ENCODE measurements at places on chromosomes 3 and 15. TPM values are rescaled to one million over a fixed set of nuclear protein-coding genes. Genes with fewer than 3 reads are reported as not detected.

DNA sequence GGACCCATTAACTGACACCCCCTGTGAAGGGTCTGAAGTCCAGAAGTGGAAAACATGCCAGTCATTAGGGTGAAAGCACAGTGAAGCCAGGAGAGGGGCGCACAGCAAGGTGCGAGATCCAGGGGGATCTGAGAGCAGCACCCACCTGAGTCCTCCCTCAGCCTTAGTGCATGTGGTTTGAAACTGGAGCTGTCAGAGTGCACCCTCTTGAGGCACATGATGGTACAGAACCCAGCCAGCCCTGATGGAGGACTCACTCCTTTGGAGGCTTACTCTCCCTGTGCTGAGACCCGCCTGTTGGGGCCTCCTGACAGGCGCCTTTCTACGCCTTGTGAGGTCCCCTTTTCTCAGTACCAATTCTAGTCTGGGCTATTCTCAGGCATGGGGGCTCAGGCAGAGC, 77.8 kb downstream of the IL20RB start:
- no peak for DNase-seq

DNA sequence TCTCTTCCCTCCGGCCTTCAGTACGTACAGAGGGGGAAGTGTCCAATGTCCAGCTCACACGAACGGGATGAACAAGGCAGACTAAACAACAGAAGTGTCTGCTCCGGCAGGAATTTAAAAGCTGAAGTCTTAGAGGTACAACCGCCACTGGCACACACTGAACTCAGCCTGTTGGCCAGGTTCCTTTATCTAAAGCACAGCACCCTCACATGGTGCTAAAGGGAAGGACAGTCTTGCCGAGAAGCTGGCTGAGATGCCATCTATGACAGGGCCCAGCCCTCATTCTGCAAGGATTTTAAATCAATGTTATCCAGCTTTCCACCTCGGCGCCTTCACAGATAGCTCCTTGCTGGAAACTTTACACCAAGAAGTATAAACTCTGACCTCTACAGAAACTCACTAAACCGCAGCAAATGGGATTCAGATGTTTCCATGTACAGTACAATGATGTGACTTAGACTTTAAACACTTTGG, 2.8 kb downstream of the ADAMTS17 start:
- DNase-seq: no peak

GRCh38 chr3:194640829-194641228, 7.6 kb upstream of the TMEM44 start:
- DNase-seq: no peak

GRCh38 chr15:95325763-95326404, 1004.6 kb upstream of the NR2F2 start:
- no peak for DNase-seq

GRCh38 chr15:67652586-67652985, 110.1 kb downstream of the MAP2K5 start:
- DNase-seq: no peak

DNA sequence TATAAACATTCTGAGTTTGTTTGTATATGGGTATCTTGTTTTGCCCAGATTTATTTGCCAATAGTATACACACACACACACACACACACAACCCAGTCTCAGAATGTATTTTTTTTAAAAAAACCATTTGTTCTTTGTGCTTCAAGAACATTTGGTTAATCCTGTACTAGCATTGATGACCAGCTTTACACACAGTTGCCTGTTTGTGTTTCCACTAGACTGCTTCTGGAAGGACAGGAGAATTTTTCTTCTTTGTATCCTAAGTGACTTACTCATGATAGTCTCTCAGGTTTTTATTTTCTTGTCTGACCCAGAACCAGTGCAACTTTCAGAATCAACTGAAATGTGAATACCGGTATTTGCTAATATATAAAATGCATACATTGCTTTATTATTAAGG, 40.5 kb downstream of the U2SURP start:
- DNase-seq: no peak

- no peak for DNase-seq
Observed at GRCh38 chr3:120496278-120497002, 45.6 kb upstream of the FSTL1 start.

DNA sequence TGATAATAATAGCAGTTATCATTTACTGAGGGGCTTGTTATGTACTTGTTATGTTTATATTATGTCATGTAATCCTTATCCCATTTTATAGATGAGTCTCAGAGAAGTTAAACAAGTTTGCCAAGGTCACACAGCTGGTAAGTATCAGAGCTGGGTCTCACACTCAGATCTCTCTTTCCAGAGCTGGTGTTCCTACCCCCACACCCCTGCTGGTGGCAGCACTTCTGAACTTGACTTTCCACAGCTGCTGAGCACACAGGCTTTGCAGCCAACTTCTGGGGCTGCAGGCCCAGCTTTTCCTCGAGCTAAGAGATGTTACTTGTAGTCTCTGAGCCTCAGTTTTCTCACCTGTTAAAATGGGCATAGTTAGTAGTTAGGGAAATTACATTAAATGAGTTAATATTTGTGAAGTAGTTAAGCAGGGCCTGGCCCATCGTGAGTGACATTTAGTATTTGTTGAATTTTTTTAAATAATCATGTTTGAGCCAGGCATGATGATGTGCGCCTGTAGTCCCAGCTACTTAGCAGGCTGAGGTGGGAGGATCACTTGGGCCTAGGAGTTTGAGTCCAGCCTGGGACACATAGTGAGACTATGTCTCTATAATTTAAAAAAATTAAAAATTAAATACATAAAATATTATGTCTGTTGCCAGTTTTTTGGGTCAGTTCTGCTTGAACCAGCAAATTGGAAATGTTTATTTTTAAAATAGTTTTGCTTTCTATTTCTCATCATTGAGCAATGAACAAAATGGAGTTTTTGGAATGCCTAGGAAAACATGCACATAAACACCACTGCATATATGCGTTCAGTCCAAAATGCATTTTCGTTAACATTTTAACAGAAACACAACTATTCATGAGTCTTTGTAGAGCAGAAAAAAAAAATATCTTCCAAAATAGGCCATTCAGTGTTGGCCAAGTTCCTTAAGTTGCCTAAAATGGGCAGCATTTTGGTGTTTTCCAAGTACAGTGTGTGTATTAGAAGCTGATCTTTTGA, 87.3 kb downstream of the SMAD6 start:
- DNase-seq: no peak

- DNase-seq: no peak
Observed at GRCh38 chr15:70801109-70801508, 37.8 kb upstream of the UACA start.

- no peak for DNase-seq
Observed at GRCh38 chr15:101037090-101037830, 118.1 kb downstream of the LRRK1 start.

GRCh38 chr15:71223516-71223915, 108.2 kb downstream of the THSD4 start:
- no peak for DNase-seq

GRCh38 chr3:191492601-191493000, 31.6 kb downstream of the PYDC2 start:
- DNase-seq: no peak

DNA sequence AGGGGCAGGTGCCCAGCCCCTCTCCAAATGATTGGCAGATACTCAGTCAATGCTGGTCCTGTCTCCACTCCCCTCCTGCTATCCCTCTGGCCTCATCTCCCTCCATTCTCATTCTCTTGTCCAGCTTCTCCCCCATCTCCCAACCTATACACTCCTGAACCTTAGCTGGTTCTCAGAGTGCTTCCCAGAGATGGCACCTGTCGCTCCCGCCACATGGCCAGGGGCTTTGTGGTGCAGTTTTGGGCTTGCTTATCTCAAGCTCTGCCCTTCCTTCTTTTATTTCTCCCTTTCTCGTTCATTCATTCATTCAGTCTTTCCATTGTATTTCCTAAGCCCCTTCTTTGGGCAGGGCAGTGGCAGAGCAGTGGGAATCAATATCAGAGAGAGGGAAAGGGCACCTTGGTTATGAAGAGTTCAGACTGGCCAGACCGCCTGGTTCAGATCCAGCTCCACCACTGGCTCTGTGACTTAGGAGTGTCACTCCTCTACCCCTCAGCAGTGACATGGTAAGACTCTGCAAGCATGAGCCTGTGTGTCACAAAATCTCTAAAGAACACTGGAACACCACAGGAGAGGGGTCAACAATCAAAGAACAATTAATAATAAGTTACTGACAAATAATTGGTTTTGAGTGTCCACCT, 20.2 kb upstream of the CXCR6 start:
- no peak for DNase-seq

DNA sequence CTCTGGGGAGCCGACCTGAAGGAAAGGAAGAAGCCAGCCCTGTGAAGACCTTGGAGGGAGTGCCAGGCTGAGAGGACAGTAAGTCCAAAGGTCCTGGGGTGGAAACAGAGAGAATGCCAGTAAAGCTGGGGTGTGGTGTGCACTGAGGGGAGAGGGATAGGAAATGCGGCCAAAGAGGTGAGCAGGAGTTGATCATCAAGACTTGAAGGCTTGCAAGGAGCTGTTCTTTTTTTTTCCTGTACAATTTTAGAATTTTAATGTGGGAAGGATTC, 73.8 kb downstream of the SYNPR start:
- DNase-seq: no peak

GRCh38 chr3:25293736-25294135, 134.3 kb upstream of the RARB start:
- no peak for DNase-seq

GRCh38 chr3:113783980-113784379, 37.1 kb downstream of the ATP6V1A start:
- DNase-seq: no peak

GRCh38 chr15:57444877-57445513, 68.7 kb downstream of the CGNL1 start:
- DNase-seq: no peak

Gene AMOTL2
- 54.8 TPM for total RNA-seq

Gene GPR149
- not detected for total RNA-seq

Gene TEX9
- 6.4 TPM for total RNA-seq

Gene NTRK3
- total RNA-seq: 0.09 TPM

Gene TMEM212
- not detected for total RNA-seq

Gene SHISA5
- total RNA-seq: 71.8 TPM

Gene BCHE
- total RNA-seq: 0.27 TPM

Gene PRKCI
- 27.7 TPM for total RNA-seq

Gene MSL2
- 15.2 TPM for total RNA-seq

Data from esophagus squamous epithelium (tissue), 5 donors.